ENCODE measurements at places on chromosomes 5 and 9.

- DNase-seq: peak; percentile 20
These were observed 47.4 kb upstream of the ATG10 start for GRCh38 chr5:81924442-81924841.

- DNase-seq: no peak
These were observed 6.4 kb downstream of the SLC26A2 start for GRCh38 chr5:149966946-149967345.

GRCh38 chr5:117859176-117859575 lies 1129.2 kb downstream of the DTWD2 start:
- no peak for DNase-seq

DNA sequence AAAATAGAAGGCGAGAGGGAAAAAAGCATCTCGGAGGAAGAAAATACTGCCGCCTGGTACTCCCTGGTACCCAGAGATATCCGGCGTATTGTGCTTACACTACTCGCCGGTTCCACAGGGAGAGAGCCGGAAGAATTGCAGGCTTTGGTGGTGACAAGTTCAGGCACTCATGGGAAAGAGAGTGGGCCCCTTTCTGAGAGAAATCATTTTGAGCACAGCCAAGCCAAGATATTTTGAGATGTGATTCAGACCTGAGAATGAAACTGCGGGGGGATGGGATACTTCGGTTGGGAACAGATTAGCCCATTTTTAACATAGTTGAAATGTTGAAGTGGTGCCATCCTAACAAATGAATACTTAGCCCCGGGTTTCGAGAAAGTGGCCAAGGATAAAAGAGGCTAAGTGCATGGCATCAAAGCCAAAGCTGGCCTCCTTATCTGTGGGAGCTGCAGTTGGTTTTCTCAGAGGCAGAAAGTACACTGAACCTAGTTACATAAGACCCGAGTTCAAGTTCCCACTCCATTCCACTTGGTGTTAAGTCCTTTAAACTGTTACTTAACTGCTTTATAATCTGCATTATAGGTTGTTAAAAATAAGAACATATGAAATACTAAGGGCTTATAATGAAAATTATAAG lies 62.7 kb downstream of the SLC1A3 start:
- no peak for DNase-seq

- DNase-seq: no peak
These were observed 598.2 kb downstream of the PRELID2 start for GRCh38 chr5:145236983-145237382.

DNA sequence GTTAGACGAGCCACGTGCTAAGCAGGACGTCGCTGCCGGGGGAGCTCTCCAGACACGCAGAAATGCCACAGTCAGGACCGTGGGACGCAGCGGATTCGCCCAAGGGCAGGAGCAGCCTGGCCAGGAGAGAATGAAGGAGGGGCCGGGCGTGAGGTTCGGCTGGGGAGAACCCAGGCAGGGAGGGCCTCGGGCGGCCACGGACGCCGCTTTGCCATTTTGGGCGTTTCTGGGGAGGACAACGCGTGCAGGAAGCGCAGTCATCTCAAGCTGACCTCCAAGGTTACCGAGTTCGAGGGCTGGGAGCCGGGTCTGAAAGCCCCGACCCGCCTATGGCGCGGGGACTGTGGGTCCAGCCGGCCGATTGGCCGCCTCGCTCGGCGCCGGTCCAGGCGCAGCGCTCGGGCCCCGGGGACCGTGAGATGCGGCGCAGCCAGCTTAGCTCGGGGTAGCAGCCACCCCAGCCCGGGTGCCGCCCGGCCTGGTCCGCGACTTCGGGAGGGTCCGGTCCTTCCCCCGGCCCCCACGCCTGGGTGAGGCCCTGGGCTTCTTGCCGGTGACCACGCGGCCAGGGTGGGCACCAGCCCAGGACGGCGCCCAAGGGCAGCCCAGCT lies 760 bp upstream of the MAN1B1 start:
- DNase-seq: peak; percentile 38

- DNase-seq: no peak
These were observed 184.6 kb upstream of the PUM3 start for GRCh38 chr9:3028535-3028934.
